Vein endothelial cell (primary cell): ENCODE measurements at places on chromosomes 3 and 15. TPM values are rescaled to one million over a fixed set of nuclear protein-coding genes. Genes with fewer than 3 reads are reported as not detected.

The ZIC1 gene
- total RNA-seq = not detected in 2 replicates

The ALG1L2 gene
- total RNA-seq = not detected in 2 replicates

The GOLGA8N gene
- total RNA-seq = 1.3 and 1.8 TPM in 2 replicates

The ZPLD1 gene
- total RNA-seq = under 0.01 TPM in 1 of 2 replicates, not detected in the other

The ADAMTS9 gene
- total RNA-seq = 54.9 and 144 TPM in 2 replicates

The FAM43A gene
- 236 and 304 TPM in 2 replicates for total RNA-seq

The CD86 gene
- total RNA-seq = not detected in 2 replicates

The GOLGA6A gene
- total RNA-seq = not detected in 2 replicates

The FGF7 gene
- total RNA-seq = 0.19 and 0.98 TPM in 2 replicates

The PPCDC gene
- total RNA-seq = 9.5 and 12.7 TPM in 2 replicates

The RBP2 gene
- not detected in 2 replicates for total RNA-seq

The GATM gene
- total RNA-seq = 0.65 and 1.2 TPM in 2 replicates

The CXCR6 gene
- total RNA-seq = not detected in 2 replicates

The PLAAT1 gene
- total RNA-seq = 0.98 and 2.5 TPM in 2 replicates

The STRIT1 gene
- not detected in 2 replicates for total RNA-seq

The UPK1B gene
- not detected in 2 replicates for total RNA-seq

The MUSTN1 gene
- total RNA-seq = 0.29 TPM in 1 of 2 replicates, not detected in the other

The HES1 gene
- total RNA-seq = 48.1 and 64.3 TPM in 2 replicates

The WDR73 gene
- 28.7 and 29.3 TPM in 2 replicates for total RNA-seq

The RTP1 gene
- total RNA-seq = not detected in 2 replicates

The FEZF2 gene
- total RNA-seq = not detected in 2 replicates

The EIF4E3 gene
- total RNA-seq = 2.0 and 2.7 TPM in 2 replicates

The COL7A1 gene
- under 0.01 and 0.19 TPM in 2 replicates for total RNA-seq

The PODXL2 gene
- 3.1 and 4.6 TPM in 2 replicates for total RNA-seq

The OR4F6 gene
- not detected in 2 replicates for total RNA-seq

The NTRK3 gene
- under 0.01 TPM in 2 replicates for total RNA-seq

The TMED3 gene
- 121 and 161 TPM in 2 replicates for total RNA-seq

The ZNF80 gene
- not detected in 2 replicates for total RNA-seq

The SLC27A2 gene
- total RNA-seq = 0.19 and 0.33 TPM in 2 replicates

The CAPN3 gene
- 0.33 and 0.96 TPM in 2 replicates for total RNA-seq

The TUSC7 gene
- total RNA-seq = not detected in 2 replicates

The CSTA gene
- not detected in 2 replicates for total RNA-seq

The LDHAL6B gene
- total RNA-seq = not detected in 2 replicates

The IL20RB gene
- total RNA-seq = 0.33 and 1.3 TPM in 2 replicates

The TMF1 gene
- total RNA-seq = 31.7 and 33.7 TPM in 2 replicates

The NEK11 gene
- 2.6 and 2.9 TPM in 2 replicates for total RNA-seq

The STAG1 gene
- total RNA-seq = 25.8 and 38.0 TPM in 2 replicates

The SI gene
- not detected in 2 replicates for total RNA-seq

The GOLGA6L7 gene
- total RNA-seq = not detected in 2 replicates

The ZNF662 gene
- total RNA-seq = 1.6 and 3.2 TPM in 2 replicates

The CSPG5 gene
- total RNA-seq = 0.65 and 0.67 TPM in 2 replicates

The GOLGA6C gene
- total RNA-seq = not detected in 2 replicates

The IGF2BP2 gene
- total RNA-seq = 120 and 137 TPM in 2 replicates

The CHRFAM7A gene
- 1.6 and 3.3 TPM in 2 replicates for total RNA-seq

The GRK7 gene
- not detected in 2 replicates for total RNA-seq
